ENCODE measurements at places on chromosomes 5 and 9.

DNA sequence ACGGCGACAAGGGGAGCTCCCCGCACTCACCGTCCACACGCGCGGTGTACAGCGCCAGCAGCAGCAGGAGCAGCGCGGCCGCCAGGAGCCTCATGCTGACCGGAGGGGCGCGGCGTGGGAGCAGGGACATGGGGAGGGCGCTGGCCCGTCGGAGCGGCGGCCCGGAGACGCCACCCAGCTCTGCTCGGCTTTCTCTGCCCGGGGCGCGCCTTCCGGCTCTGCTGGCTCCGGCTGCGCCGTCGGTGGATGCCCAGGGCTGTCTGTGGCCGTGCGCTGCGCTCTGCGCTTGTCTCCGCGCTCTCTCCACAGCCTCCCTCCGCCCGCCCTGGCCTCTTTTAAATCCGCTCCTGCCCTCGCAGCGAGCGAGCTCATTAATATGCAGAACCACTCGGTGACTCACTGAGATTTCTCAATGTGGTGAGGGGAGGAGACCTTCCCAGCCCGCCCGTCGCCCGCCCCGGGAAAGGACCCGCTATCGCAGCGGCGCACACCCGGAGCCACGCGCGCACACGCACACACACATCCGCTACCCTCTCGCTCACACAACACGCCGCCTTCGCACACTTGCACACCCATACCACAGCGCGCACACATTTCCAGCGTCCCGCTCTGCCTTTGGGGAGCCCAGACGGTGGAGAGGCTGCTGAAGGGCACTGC, at the start of gene CXCL14:
Gene CXCL14 (minus strand): TSS at position 307 of the 657 bp plus-strand sequence. CDS start 213 bp downstream, at position 94.
- peak; percentile 63 for DNase-seq

- peak; percentile 21 for DNase-seq
Observed at GRCh38 chr5:168219515-168220410, 71.7 kb upstream of the WWC1 start.

GRCh38 chr9:6450641-6451375, 37.8 kb downstream of the UHRF2 start:
- DNase-seq: no peak

DNA sequence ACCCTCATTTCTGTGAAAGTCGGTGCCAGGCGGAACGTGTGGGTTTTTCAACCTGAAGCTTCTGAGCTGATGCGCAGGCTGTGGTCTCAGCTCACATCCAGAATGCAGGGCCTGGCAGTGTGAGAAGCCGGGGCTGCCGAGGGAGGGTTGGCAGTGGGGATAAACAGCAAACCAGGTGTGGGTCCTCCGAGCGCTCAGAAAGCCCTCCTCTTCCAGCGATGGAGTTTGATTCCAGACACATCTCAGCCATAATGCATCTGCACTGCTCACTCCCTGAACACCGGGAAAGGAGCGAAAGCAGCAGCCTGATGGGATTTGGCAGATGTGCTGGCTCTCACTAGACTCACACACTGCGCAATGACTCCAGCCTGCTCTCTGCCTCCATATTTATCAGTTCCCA, 280.1 kb downstream of the HSPA4 start:
- DNase-seq: no peak

DNA sequence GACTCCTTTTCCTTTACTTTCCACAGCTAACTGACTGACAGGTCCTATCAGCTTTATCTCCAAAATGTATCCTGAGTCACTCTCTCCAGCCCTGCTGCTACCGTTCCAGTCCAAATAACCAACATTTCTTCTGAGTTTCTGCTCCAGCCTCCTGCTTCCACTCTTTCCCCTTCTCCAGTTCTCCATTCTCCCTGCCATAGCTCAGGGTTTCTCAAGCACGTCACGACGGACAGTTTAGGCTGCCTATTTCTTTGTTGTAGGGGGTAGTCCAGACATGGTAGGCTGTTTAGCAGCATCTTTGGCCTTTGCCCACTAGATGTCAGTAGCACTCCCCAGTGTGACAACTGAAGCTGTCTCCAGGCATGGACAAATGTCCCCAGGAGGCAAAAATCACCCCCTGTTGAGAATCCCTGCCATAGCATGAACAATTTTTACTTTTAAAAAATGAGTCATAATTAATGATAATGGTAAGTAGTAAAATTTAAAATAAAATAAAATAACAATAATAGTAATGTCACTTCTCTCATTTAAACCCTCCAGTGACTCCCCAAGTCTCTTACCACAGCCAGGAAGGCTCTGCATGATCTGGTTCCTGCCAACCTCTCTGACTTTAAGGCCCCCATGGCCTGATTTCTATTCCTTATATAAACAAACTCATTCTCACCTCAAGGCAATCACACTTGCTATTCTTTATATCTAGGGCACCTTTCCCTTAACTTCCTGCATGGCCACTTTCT, 105.4 kb upstream of the FER start:
- no peak for DNase-seq

GRCh38 chr9:134294153-134295071, 31.8 kb upstream of the RXRA start:
- DNase-seq: no peak
